ENCODE measurements at places on chromosomes 1 and 21. TPM values are rescaled to one million over a fixed set of nuclear protein-coding genes. Genes with fewer than 3 reads are reported as not detected.
A peak's percentile ranks its signal among the peaks of the same experiment; 100 is the strongest.

DNA sequence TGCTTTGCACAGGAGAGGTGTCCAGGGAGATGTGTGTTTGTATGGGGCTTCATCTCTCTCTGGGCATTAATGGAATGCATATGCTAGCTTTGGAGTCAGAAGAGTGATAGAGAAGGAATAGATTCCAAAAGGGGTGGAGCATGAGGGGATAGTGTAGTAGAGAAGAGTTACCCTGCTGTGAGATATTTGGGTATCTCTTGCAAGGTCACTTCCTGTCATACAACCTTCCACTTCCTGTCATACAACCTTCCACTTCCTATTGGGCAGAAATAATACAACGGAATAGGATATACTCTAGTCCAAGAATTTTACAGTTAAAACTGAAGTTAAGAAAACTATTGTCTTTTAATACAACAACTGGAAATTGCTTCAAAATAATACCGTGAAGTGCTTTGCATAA, 351.8 kb upstream of the FMN2 start:
- H3K4me1 ChIP-seq, result peaks cover 21% of the 10 kb centered on the region
- H3K4me3 ChIP-seq, result no peak overlapping the region
- H3K27ac ChIP-seq, result no peak overlapping the region
- no peaks in the 10 kb centered on the region for H3K27me3 ChIP-seq

- H3K27me3 ChIP-seq, result peaks cover 8% of the 10 kb centered on the region
- peak; percentile 57 for DNase-seq
- H3K4me3 ChIP-seq, result no peak overlapping the region
- H3K4me1 ChIP-seq, result peaks cover 5% of the 10 kb centered on the region
These were observed 37.0 kb downstream of the CAPN8 start for GRCh38 chr1:223628233-223629125.

GRCh38 chr1:38186566-38186965, 140.0 kb upstream of the POU3F1 start:
- no peak overlapping the region for H3K4me3 ChIP-seq
- no peak overlapping the region for H3K27ac ChIP-seq
- no peaks in the 10 kb centered on the region for H3K4me1 ChIP-seq
- peaks cover 24% of the 10 kb centered on the region for H3K27me3 ChIP-seq
- no peaks in the 10 kb centered on the region for H3K36me3 ChIP-seq
- DNase-seq, result no peak

DNA sequence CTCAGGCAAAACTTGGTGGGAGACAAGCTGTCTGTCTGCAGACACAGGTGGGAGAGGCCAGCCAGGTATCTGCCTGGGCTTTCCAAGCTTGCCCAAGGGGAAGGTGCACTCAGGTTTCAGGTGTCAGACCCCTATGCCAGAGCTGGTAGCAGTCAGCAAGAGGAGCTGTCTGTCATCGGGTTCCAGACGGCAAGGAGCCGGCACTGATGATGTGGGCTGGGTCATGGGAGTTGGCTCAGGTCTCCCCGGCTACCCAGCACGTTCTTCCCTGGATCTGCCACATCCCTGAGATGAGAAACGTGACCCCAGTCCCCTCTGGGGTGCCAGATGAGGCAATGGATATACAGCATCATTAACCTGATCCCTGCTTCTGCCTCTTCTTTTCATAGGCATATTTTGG, 23.0 kb downstream of the TMCC2 start:
- no peak overlapping the region for H3K4me3 ChIP-seq
- H3K4me1 ChIP-seq, result peaks cover 7% of the 10 kb centered on the region
- H3K36me3 ChIP-seq, result no peaks in the 10 kb centered on the region

DNA sequence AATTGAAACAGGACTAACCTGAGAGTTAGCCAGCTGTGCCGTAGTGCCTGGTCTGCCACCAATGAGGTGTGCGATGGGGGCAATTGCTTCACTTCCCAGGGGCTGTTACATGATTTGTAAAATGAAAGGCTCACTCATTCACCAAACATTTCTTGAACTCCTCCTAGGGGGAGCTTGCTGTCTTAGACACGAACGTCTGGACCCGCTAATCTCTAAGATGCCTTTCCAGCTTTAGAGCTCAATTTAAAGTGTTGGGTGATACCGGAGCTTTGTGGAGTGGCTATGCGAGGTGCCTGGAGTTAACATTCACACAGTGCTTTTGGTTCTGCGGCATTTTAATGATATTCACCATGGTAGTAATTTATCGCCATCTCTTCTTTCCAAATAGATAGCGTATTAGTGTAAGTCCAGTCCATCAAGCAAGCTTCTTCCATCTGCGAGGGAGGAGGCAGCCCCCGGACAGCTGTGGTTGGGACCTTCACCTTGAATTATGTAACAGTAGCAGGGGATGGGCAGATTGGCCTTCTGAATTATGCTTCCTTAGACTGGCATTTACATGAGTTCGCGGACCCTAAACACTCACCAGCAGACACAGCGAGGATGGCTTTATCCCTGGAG, 179.9 kb downstream of the ADSS2 start:
- H3K27ac ChIP-seq, result no peak overlapping the region
- DNase-seq, result no peak
- no peaks in the 10 kb centered on the region for H3K27me3 ChIP-seq
- H3K36me3 ChIP-seq, result peaks cover 5% of the 10 kb centered on the region
- H3K4me3 ChIP-seq, result no peak overlapping the region

- no peak for DNase-seq
- peaks cover 40% of the 10 kb centered on the region for H3K27me3 ChIP-seq
- H3K36me3 ChIP-seq, result no peaks in the 10 kb centered on the region
- H3K27ac ChIP-seq, result no peak overlapping the region
These were observed 4.0 kb downstream of the FOXO6 start for GRCh38 chr1:41365320-41365633.

DNA sequence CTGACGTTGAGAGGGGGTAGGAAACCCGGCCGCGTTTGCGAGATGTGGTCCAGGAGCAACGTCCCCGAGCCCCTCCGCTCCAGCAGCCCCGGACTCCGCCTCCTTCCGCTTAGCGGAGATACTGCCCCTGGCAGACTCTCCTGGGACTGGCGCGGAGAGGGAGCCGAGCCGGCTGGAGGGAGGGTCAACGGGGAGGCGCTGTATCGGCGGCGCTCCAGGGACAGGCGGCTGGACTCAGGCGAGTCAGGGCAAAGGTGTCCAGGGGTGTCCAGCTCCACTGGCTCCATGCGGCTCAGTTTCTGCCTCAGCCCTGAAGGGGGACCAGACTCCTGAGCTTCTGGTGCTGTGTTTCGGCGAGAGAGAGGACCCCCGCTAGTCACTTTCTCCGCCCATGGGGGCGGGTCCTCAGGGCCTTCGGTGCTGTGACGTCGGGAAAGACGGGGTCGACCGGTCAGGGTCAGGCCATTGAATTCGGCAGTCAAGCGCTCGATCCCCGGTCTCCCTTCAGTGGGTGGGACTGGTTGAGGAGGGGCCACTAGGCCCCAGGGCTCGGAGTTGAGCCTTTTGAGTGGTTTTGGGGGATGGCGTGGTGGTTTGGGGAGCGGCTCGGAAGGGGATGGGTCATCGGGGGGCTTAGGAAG, 2.8 kb upstream of the LIX1L start:
- peak overlapping the region; percentile 73 for H3K4me3 ChIP-seq
- H3K4me1 ChIP-seq, result peaks cover 71% of the 10 kb centered on the region
- H3K27me3 ChIP-seq, result no peaks in the 10 kb centered on the region
- DNase-seq, result peak; percentile 71

DNA sequence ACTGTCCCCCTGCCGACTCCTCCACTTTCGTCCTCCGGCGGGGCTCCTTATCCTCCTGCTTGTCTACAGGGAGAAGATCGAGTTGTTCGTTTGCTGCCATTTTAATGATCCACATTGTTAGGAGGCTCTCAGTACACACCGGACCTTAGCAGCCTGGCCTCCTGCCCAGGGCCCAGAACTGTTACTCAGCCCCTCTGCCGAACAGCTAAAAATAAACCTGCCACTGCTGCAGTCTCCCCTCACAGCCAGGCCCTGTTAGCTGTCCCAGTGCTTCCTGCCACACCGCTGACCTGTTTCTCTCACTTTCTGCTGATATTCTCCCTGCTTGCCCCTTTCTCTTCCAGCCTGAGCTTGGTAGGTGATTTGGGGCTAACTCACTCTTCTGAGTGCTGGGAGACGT, 8.3 kb downstream of the MAPKAPK2 start:
- H3K4me1 ChIP-seq, result peaks cover 82% of the 10 kb centered on the region
- no peak overlapping the region for H3K27ac ChIP-seq
- no peak overlapping the region for H3K4me3 ChIP-seq

GRCh38 chr1:41795205-41795762, 123.4 kb downstream of the HIVEP3 start:
- peaks cover 71% of the 10 kb centered on the region for H3K4me1 ChIP-seq
- no peaks in the 10 kb centered on the region for H3K36me3 ChIP-seq
- H3K27ac ChIP-seq, result no peak overlapping the region

DNA sequence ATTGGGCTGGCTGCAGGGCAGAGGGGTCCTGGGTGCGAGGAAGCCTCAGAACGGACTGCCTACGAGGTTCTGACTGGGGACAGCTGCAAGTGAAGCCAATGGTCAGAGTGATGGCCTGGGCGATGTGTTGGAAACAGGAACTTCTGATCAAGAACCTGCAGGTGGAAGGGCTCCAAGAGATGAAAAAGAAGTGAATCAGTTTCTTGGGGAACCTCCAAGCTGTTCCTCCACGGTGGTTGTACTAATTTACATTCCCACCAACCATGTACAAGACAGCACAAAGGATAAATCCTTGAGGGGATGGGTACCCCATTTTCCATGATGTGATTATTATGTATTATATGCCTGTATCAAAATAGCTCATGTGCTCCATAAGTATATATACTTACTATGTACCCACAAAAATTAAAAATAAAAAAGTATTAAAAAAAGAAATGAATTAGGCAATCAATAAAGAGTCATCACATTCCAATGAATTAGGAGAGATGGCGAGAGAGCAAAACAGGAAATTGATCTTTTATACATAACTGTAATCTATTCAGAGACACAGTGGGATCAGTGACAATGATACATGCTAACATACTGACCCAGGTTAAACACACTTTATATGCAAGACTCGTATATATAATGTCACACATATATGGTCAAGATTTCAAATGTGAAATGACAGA, 58.1 kb downstream of the PTPN14 start:
- no peaks in the 10 kb centered on the region for H3K4me1 ChIP-seq
- H3K27ac ChIP-seq, result no peak overlapping the region
- H3K36me3 ChIP-seq, result no peaks in the 10 kb centered on the region
- H3K4me3 ChIP-seq, result no peak overlapping the region
- peaks cover 30% of the 10 kb centered on the region for H3K27me3 ChIP-seq

GRCh38 chr1:19504796-19505692, 19.7 kb upstream of the CAPZB start:
- H3K4me1 ChIP-seq, result peaks cover 44% of the 10 kb centered on the region
- no peaks in the 10 kb centered on the region for H3K27me3 ChIP-seq
- no peak for DNase-seq
- peak overlapping the region; percentile 49 for H3K27ac ChIP-seq
- no peak overlapping the region for H3K4me3 ChIP-seq

DNA sequence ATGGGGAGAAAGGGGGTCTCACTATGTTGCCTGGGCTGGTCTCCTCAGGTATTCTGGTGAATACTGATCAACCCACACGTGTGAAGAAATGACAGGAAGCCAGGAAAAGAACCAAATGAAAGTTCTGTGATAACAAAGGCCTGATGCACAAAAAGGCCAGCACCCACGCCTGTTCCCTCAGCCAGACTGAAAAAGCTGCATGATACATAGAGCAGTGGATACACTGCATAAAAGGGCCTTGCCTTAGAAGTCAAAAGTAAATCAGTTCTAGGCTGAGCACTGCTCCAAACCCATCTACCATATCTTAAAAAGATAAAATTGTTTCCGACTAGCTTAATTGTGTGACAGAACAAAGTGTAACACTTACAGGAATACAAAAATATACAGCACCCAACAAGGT, 36.9 kb upstream of the PSMG1 start:
- H3K4me1 ChIP-seq, result peaks cover 10% of the 10 kb centered on the region
- peaks cover 6% of the 10 kb centered on the region for H3K36me3 ChIP-seq
- peak overlapping the region; percentile 54 for H3K27ac ChIP-seq

Gene SLFNL1
- total RNA-seq, result 0.53 TPM

DNA sequence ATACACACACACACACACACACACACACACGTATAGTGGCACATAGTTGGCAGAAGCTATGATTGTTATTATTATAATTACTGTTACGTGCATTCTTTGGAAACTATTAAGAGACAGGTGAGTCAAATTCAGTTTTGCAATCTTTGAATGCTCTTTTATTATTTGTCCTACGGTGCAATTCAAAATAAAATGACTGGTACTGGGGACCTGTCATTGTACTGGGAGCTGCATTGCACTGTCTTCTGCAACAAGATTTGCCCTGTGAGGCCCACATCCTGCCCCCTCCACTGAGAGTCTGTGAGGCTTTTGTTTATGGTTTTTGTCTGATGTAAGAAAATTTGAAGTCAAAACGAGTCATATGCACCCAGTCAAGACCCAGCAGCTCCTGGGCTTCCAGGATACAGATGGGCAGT, 1.9 kb downstream of the LY9 start:
- DNase-seq, result peak; percentile 72
- no peaks in the 10 kb centered on the region for H3K27me3 ChIP-seq
- peaks cover 6% of the 10 kb centered on the region for H3K36me3 ChIP-seq
- H3K27ac ChIP-seq, result peak overlapping the region; percentile 84
- peak overlapping the region; percentile 93 for H3K4me3 ChIP-seq

DNA sequence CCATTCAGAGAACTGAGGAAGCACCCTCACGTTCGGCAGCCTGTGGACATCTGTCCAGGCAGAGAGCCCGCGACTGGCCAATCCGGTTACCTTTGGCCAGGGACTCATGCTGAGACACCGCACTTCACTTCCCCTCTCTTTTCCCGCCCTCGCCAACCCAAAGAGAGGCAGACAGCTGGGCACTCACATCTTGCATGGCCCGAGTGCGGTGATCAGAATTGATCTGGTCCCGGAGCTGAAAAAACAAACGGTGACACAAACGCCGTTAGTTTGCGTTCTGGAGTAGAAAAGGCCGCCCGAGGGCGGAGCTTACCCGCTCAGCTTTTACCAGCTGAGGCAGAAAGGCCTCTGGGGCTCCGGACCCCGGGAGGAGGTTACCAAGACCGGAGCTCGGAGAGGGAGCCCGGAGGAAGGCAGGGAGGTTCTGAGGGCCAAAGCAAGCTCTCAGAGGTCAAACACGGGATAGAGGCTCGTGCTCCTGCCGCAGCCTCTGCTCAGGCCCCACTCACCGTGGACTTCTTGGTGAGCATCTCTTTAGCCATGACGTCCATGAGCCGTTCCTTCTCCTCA, 376 bp downstream of the SF3A3 start:
- peaks cover 23% of the 10 kb centered on the region for H3K4me1 ChIP-seq
- H3K4me3 ChIP-seq, result peak overlapping the region; percentile 87
- H3K36me3 ChIP-seq, result peaks cover 24% of the 10 kb centered on the region
- no peaks in the 10 kb centered on the region for H3K27me3 ChIP-seq
- peak overlapping the region; percentile 95 for H3K27ac ChIP-seq

All from activated T-cell treated with anti-CD3 and anti-CD28 coated beads, Interleukin-2, amount 50 U/mL, for 72 hours (primary cell).